AG09309 (cell line): ENCODE measurements at places on chromosomes 11 and 22.
A peak's percentile ranks its signal among the peaks of the same experiment; 100 is the strongest.

- no peak for DNase-seq
Measured at GRCh38 chr11:20065406-20065805, 94.9 kb downstream of the DBX1 start.

DNA sequence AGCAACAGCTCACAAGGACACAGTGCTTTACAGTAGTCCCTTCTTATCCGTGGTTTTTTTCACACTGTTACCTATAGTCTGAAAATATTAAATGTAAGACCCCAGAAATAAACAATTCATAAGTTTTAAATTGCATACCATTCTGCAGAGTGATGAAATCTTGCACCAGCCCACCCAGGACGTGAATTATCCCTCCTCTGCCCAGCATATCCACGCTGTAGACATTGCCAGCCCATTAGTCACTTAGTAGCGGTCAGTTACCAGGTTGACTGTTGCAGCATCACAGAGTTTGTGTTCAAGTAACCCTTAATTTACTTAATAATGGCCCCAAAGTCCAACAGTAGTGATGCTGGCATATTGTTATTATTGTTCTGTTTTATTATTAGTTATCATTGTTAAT is 3.6 kb downstream of the CLTCL1 start:
- DNase-seq = peak; percentile 70

GRCh38 chr22:29520851-29521250 is 32.7 kb downstream of the THOC5 start:
- peak; percentile 55 for DNase-seq

DNA sequence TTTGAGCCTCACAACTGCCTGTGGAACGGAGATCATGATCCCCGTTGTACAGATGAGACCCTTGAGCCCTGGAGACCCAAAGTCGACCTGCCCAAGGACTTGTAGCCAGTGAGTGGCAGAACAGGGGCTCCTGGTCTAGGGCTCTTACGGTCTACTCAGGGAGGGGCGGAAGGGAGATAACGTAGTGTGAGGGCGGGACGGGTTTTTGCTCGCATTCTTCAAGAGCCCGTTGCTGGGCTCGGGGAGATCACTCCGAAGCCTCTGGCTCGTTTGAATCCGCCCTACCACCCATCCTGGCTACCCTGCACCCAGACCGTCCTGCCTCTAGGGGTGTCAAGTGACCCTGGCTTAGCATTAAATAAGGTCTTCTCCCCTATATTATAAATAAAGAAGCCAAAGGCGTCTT is 639 bp downstream of the CRY2 start:
- DNase-seq = peak; percentile 25

DNA sequence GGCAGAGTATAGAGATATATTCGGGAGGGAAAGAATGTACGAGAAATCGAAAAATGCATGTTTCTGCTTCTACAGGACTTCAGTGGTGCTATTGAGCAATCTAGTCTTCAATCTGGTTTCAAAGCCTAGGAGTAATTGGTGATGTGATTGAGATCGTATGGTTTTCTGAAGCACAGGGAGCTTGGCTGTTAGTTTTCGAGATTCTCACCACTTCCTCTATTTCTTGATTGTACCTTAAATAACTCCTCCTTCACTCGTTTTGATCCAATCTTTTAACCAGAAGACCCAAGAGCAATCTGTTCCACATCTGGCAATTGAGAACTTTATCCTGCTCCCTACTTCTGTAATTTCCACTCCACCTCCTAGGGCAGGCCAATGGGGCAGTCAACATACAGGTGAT is 518 bp downstream of the CCDC179 start:
- no peak for DNase-seq

GRCh38 chr11:108565653-108566052 is 27.9 kb downstream of the EXPH5 start:
- DNase-seq = no peak

GRCh38 chr11:133234883-133235282 is 297.4 kb downstream of the OPCML start:
- DNase-seq = no peak

GRCh38 chr11:3130269-3131071 is 34.6 kb downstream of the OSBPL5 start:
- no peak for DNase-seq

- DNase-seq = no peak
Measured at GRCh38 chr11:72189455-72190250, 2.3 kb upstream of the FOLR1 start.

DNA sequence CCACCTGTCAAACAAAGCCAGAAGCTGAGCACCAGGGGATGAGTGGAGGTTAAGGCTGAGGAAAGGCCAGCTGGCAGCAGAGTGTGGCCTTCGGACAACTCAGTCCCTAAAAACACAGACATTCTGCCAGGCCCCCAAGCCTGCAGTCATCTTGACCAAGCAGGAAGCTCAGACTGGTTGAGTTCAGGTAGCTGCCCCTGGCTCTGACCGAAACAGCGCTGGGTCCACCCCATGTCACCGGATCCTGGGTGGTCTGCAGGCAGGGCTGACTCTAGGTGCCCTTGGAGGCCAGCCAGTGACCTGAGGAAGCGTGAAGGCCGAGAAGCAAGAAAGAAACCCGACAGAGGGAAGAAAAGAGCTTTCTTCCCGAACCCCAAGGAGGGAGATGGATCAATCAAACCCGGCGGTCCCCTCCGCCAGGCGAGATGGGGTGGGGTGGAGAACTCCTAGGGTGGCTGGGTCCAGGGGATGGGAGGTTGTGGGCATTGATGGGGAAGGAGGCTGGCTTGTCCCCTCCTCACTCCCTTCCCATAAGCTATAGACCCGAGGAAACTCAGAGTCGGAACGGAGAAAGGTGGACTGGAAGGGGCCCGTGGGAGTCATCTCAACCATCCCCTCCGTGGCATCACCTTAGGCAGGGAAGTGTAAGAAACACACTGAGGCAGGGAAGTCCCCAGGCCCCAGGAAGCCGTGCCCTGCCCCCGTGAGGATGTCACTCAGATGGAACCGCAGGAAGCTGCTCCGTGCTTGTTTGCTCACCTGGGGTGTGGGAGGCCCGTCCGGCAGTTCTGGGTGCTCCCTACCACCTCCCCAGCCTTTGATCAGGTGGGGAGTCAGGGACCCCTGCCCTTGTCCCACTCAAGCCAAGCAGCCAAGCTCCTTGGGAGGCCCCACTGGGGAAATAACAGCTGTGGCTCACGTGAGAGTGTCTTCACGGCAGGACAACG is 11.7 kb downstream of the CXCR5 start:
- DNase-seq = no peak

DNA sequence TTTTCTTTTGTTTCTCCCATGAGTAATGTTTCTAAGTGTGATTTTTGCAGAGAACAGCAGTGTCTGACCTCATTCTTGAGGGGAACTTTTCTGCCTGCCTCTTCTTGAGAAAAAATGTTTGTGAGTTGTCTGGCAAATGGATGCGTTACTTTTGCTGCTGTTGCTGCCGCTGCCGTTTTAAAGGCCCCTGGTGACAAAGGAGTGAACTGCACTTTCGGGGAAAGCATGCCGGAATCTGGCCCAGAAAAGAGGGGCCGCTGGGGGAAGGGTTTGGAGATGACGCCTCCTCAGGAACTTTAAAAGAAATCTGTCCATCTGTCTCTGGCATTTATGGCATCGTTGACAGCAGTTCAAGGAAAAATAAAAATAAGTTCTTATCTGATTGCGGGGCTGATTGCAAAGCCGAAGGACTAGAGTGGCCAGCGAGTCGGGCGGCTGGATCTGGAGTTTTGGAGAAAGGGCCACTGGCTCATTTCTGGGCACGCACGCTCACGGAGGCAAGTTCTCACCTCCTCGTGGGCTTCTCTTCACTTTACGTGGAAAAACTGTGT is 16.5 kb downstream of the ZBTB16 start:
- no peak for DNase-seq

- DNase-seq = no peak
Measured at GRCh38 chr22:25039754-25040153, 87.2 kb downstream of the KIAA1671 start.

- DNase-seq = no peak
Measured at GRCh38 chr22:35582218-35582860, 34.8 kb downstream of the MB start.

- DNase-seq = no peak
Measured at GRCh38 chr11:45615182-45615792, 50.1 kb downstream of the CHST1 start.

GRCh38 chr11:103497268-103497667 is 388.0 kb downstream of the DYNC2H1 start:
- no peak for DNase-seq

DNA sequence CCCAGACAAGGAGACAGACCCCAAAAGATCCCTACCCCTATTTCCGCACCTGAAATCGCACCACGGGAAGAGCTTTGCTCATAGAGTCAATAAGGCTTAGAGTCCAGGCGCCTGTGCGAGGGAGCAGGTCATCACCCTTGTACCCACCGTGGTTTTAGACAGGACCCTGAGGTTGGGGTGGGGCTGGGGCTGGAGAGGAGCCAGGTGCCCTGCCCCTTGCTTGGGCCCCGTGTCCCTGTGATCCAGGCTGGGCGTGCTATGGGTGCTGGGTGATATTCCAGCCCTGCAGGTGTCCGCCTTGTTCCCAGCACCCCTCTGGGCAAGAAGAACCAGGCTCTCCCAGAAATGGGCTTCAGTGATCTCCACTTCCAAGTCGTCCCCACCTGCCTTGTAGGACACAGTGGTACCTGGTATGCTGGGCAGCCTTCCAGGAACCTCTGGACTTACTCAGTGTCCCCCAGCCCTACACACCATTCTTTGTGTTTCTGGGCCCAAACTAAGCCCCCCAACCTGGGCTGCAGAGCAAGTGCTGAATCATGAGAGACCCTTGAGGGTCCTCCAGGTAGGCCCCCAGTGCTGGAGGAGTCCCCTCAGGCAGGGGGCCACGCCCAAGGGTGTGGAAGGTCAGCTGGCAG is 4.5 kb downstream of the CD81 start:
- DNase-seq = no peak

GRCh38 chr22:46728470-46728869 is 9.6 kb downstream of the CERK start:
- no peak for DNase-seq

- DNase-seq = no peak
Measured at GRCh38 chr11:1852877-1853276, at the start of gene LSP1. Gene LSP1 (plus strand): TSS chr11:1853084. CDS start chr11:1853145, 61 bp downstream.

DNA sequence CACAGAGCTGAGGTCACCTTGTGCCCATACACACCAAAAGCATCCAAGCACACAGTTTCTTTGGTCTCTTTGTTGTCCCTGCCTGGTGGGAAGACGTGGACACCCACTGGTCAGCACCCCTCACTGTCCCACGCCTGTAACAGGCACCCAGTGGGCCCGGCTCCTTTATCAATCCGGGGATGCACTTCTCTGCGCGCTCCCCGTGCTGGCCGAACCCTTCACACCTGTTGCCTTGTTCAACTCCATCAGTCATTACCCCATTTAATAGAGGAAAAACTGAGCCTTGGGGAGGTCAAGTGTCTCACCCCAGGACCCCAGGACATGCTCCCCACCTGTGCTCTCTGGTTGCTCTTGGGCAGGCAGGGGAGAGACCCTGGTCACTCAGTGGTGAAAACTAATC is 49.7 kb upstream of the FGF3 start:
- DNase-seq = no peak

- no peak for DNase-seq
Measured at GRCh38 chr22:34587357-34588356, 478.3 kb upstream of the ISX start.

DNA sequence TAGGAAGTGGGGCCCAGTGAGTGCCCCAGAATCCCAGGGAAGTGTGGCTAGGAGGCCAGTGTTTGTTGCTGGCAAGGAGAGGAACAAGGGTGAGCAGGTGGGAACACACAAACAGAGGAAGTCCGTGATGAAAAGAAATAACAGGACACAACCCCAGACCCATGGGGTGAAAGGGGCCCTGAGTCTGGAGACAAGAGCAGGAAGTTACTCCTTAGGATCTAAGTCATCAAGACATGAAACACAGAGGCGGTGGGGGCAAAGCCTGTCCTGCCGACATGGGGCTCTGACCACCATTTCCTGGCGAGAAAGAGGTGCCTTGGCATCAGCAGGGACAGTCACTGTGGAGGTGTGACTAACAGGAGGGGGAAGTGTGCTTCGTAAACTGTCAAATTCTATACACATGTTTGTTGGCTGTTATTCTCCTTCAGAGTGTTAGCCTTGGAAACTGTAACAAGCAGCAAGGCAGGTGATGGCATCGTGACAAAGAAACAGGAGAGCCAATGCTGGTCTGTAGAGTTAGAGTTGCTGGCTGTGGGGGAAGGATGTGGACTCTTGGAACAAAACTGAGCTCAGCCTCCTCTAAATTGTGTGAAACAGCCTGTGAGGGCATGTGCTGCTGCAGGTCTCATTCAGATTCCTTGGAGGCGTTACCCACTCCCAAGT is 21.7 kb downstream of the CHST1 start:
- no peak for DNase-seq

GRCh38 chr11:126061707-126062678 is 673 bp downstream of the CDON start:
- DNase-seq = no peak

GRCh38 chr22:44557064-44557748 is 59.2 kb upstream of the RTL6 start:
- DNase-seq = no peak

DNA sequence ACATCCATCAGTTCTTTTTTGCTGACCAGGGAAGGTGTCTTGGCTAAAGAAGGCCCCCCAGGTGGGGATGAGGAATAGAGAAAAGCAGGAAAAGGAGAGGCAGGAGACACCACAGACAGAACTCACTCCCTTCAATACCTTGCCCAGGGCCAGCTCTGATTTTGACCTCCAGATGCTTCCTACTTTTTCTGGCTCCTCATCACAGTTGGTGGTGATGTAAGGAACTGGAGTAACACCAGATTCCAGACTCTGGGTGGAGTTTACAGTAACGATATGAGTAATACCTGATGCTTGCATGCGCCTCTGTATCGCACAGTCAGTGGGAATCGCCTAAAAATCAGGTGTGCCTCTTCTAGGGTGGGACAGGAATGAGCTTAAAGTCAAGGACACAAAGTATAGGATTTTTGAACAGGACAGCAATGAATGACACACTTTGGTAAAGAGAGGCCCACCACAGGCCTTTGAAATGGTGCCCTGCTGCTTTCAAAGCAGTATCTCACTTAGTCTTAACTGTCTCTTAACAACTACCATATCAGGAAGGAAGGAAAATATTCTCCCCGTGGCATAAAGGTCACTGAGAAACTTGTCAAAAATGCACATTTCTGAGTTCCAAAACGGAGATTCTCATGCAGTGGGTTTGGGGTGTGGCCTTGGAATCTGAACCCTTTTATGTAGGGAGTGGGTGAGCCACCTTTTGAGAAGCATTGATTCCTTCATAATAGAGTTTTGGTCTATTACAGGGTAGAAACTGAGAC is 140.8 kb downstream of the SNX19 start:
- peak; percentile 57 for DNase-seq

GRCh38 chr11:123799438-123799837 is 6.7 kb downstream of the OR6M1 start:
- no peak for DNase-seq

DNA sequence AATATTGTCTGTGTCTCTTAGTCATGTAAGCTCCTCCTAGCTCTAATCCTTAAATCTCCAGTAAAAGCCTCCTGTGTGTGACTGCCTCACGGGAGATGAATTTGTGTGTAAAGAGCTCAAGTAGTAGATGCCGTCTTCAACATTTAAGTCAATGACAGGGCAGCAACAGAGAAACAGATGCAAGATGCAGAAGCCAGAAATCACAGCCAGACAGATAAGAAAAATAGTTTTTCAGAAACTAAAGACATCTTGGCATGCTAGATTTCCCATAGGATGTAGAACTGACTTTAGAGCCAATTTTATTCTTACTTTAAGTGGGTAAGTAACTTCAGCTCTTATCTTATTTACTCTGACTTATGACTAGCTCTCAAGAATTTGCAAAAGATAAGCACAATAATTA is 652.8 kb downstream of the KCNA4 start:
- no peak for DNase-seq

- DNase-seq = no peak
Measured at GRCh38 chr11:118265954-118266353, 1.9 kb upstream of the MPZL2 start.
